ENCODE measurements at places on chromosomes 12 and 14.

GRCh38 chr14:75450381-75451276, 22.8 kb downstream of the JDP2 start:
- no peak for DNase-seq

DNA sequence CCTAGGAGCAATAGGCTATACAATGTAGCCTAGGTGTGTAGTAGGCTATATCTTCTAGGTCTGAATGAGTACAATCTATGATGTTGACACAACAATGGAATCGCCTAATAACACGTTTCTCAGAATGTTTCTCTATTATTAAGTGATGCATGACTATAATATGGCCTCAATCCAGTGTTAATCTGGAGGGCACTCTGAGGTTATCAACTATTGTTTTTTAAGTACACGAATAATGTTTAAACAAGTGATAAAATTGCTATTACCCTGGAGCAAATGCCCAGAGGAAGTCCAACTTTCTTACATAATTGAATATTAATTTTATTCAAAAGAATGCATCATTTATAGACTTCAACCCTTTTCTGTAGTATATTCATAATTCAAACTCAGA, 16.4 kb upstream of the CNIH1 start:
- DNase-seq: no peak

GRCh38 chr14:95510804-95511203, 5.6 kb downstream of the SYNE3 start:
- DNase-seq: no peak

GRCh38 chr12:107330831-107331431, 237.6 kb upstream of the CRY1 start:
- no peak for DNase-seq

- no peak for DNase-seq
Measured at GRCh38 chr12:68641138-68641537, 30.4 kb downstream of the RAP1B start.

DNA sequence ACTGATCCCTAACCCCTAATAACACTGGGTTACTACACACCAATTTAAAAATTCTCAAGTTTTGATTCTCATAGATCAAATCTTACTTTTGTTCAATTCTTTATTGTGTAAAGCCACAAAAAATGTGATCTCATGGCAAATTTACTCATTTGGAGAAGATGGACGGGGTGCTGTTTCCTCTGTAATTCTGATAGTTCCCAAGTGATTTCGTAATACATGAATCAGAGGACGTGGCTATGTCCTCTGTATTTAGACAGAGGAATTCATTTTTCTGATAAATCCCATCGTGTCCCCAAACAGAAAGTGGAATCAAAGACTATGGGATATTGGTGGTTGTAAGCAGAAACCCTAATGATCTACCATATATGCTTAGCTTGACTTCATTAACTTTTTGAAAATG, 76.6 kb upstream of the GNG2 start:
- no peak for DNase-seq

- no peak for DNase-seq
Measured at GRCh38 chr12:32270818-32271710, 128.3 kb upstream of the FGD4 start.

DNA sequence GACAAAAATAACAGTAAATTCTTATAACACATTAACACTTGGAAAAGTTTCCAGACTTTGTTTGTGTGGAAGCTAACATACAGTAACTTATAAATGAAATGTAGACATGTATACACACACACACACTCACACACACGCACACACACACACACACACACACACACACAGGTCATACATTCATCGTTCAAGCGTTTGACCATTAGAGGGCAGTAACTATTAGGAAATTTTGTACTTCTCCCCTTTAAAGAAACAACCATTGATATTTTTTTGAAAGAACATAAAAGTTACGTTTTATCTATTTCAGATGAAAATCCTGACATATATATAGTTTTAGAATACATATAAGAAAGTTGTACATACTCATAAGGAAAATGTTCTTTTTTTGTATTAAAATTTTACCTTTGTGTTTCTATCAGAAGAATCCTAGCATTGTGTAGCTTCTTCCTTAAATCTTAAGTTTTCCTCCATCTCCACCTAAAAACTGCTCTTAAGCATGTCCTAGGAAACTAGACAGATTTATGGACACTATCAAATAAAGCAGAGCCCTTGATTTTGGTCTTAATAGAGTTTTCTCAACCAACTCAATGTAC, 29.0 kb downstream of the PTPRQ start:
- no peak for DNase-seq

GRCh38 chr12:122835750-122836026, 431 bp downstream of the HIP1R start:
- no peak for DNase-seq

DNA sequence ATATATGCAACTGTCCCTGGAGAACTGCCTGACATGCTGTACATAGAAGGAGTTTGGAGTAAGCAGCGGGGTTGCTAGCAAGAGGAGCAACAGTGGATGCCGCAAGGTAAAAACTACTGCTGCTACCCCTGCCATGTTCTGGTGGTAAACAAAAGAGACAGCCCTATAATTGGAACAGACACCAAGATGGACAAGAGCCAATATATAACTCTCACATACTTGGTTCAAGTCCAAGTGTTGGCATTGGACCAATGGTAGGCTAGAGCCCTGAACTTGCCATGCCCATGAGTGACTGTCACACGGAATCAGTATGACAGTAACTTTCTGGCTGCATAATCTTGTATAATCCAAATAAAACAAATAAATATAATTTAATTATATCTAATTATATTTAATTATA, 13.7 kb downstream of the ATXN7L3B start:
- no peak for DNase-seq

- DNase-seq: no peak
Measured at GRCh38 chr14:77151245-77151644, 9.7 kb upstream of the ZDHHC22 start.

DNA sequence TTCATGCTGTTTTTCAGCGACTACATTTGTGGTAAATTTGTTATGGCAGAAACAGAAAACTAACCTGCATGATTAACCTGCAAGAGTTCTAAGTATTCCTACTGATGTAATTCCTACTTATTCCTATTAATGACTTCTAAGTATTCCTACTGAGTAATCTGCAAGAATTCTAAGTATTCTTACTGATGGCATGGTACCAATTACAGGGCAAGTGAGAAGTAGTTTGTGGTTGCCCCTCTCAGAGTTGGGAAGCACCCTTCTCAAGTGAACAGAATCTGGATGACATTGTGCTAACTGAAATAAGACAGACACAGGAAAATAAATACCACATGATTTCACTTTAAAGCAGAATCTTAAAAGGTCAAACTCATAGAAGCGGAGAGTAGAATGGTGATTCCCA, 100.9 kb upstream of the CPNE8 start:
- no peak for DNase-seq

- no peak for DNase-seq
Measured at GRCh38 chr14:91230397-91231035, 14.0 kb downstream of the GPR68 start.

GRCh38 chr14:32607399-32607798, 278.3 kb downstream of the AKAP6 start:
- no peak for DNase-seq

GRCh38 chr14:43621282-43621681, 885.8 kb downstream of the FSCB start:
- DNase-seq: no peak

DNA sequence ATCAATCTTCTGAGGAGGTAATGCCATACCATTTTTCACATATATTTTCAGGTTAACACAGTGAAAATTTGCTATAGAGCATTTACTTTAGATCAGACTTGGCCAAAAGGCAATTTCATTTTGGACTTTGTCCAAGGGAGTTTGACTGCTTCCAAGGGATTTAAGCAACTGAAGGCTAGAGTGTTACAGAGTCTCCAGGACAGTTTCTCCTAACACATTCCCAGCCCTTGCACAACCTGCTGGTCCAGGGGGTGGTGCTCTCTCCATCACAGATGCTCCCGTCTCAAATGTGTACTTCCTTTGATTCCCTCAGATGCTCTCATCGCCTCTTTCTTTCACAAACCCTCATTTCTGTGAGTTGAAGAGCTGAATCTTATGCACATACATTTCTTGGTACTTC, 143.1 kb downstream of the TPH2 start:
- DNase-seq: no peak

DNA sequence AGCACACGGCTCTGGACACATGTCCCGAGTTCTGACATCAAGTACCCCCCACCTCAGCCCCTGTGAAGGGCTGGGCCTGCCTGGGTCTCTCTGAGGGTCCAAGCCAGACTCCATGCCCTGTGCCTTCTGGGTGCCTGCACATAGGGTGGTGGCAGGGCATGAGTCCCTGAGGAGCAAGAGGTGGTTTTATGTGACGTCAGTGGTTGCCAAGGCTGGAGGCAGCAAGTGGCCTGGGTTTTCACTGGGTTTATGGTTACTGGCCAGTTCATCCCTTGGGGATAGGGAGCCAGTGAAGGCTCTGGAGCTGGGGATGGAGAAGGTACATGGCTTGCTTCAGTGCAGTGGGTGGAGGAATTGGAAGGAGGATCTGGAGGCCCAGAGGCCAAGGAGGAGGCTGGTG, 51.1 kb upstream of the EML1 start:
- no peak for DNase-seq

GRCh38 chr12:54258201-54258681, 21.7 kb downstream of the CBX5 start:
- no peak for DNase-seq

DNA sequence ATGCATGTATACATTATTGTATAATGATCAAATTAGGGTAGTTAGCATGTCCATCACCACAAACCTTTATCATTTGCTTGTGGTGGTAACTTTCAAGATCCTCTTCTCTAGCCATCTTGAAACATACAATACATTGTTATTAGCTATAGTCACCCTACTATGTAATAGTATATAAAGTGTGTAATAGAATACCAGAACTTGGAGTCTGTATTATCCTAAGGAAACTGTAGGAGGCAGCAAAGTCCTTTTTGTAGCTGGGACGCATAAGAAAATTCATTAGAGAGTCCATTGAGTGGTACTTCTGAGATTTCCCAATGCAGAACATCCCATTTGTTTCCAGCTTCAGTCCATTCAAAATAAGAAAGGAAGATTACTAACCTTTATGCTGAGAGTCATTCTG, 325.9 kb upstream of the LRFN5 start:
- no peak for DNase-seq

GRCh38 chr12:92012691-92013090, 133.0 kb downstream of the BTG1 start:
- no peak for DNase-seq

- no peak for DNase-seq
Measured at GRCh38 chr12:64687816-64688215, 71.4 kb downstream of the GNS start.

- DNase-seq: no peak
Measured at GRCh38 chr14:90503582-90503981, 106.8 kb downstream of the CALM1 start.

GRCh38 chr12:114684098-114684869, at the start of gene TBX3:
TSS of gene TBX3 (minus strand) at chr12:114684175. CDS start at chr12:114683200, 975 bp downstream.
- DNase-seq: no peak

- no peak for DNase-seq
Measured at GRCh38 chr12:51868821-51869495, 18.9 kb upstream of the ANKRD33 start.

DNA sequence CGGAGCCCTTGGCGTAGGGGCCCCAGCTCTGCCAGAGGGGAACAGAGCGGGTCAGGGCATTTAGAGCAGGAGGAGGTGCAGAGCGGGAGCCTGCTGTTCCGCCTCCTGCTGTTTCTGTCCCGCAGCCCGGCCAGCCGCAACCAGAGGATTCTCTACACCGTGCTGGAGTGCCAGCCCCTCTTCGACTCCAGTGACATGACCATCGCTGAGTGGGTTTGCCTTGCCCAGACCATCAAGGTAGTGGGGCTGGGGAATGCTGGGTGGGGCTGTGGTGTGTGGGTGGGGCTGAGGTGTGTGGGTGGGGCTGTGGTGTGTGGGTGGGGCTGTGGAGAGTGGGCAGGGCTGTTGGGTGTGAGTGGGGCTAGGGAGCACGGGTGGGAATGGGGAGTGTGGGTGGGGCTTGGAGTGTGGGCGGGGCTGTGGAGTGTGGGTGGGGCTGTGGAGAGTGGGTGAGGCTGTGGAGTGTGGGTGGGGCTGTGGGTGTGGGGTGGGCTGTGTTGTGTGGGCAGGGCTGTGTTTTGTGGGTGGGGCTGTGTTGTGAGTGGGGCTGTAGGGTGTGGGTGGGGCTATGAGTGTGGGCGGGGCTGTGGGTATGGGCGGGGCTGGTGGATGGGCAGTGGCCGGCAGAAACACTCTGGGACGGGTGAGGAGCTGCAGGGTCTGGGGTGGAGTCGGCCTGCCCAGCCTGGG, 8.0 kb downstream of the ASPG start:
- DNase-seq: no peak

DNA sequence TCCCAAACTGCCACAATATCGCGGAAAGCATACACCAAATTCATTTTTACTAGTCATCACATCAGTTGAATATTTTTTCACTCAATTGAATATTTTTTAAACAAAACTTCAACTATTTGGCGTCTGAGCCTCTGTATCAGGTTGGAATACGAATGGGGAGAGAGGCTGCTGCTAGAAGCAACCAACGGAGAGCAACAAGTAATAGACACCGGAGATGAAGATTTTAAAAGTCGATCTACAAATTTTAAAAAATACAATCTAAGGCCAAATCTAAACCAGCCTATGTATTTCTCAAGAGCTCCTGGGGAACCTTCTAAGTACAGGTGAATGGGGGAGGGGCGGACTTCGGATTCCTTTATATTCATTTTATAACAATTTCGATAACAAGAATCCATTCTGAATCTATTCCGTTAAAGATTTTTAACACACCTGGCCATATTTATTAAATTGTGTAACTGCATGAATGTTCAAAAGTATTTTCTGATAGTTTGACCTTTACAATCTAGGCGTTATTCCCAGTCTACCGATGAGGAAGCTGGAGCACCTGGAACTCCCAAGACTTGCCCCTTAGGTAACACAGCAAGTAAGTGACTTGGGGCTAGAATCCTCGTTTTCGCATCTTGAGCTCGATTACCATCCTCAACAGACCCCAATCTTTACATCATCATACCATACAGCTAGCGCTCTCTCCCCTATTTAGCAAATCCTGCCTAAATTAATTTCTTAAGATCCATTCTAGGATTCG, 1.2 kb downstream of the GNPNAT1 start:
- DNase-seq: no peak
